ENCODE measurements at places on chromosomes 1 and 21.

DNA sequence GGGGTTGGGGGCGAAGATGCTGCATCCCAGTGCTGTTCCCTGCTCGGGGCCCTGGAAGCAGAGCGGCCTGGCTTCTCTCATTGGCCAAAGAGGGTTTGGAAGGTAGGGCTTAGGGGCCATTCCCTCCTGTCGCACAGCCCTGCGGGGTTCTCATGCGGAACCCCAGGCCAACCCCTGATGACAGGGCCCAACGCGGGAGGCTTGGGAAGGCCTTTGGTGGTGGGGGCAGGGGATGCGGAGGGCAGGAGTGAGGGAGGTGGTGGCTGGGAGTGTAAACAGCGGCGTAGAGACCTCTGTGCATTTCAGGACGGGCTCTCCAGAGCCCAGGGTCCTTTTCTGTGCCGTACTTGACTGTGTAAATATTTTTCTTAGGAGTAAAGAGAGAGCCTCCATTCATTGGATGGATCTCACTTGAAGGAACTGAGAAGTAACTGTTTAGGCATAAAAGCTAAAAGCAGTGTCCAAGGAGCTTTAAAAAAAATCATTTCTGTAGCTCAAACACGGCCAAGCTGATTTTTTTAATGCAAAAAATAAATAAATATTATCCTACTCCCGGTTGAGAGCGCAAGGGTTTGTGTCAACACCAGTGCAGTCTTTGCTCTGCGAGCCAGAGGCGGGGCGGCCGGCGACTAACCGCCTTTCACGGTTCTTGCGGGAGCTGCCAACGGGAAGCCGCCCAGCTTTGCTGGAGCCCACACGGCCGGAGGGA is 169.1 kb downstream of the PRDM16 start:
- DNase-seq: no peak

- peak; percentile 82 for DNase-seq
Observed at GRCh38 chr1:212950243-212951125, at the start of gene VASH2. VASH2 (plus strand) TSS chr1:212950541; CDS start chr1:212951543, 1,002 bp downstream.

DNA sequence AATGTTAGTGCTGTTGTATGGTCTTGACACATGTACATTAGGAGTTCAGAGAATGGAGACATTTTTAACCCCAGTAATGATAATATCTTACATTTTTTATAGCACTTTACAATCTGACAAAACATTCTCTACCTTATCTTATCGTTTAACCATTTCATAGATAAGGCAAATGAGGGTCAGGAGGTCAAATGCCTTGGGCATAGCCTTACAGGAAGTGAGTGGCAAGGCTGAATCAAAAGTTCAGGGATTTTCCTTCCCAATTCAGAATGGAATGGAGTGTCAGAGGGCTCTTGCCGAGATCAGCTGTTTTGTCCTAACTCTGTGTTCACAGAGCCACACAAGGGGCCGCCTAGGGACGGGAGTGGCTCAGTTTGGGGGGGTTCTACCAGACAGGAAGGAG is 57.6 kb upstream of the AK4 start:
- no peak for DNase-seq

DNA sequence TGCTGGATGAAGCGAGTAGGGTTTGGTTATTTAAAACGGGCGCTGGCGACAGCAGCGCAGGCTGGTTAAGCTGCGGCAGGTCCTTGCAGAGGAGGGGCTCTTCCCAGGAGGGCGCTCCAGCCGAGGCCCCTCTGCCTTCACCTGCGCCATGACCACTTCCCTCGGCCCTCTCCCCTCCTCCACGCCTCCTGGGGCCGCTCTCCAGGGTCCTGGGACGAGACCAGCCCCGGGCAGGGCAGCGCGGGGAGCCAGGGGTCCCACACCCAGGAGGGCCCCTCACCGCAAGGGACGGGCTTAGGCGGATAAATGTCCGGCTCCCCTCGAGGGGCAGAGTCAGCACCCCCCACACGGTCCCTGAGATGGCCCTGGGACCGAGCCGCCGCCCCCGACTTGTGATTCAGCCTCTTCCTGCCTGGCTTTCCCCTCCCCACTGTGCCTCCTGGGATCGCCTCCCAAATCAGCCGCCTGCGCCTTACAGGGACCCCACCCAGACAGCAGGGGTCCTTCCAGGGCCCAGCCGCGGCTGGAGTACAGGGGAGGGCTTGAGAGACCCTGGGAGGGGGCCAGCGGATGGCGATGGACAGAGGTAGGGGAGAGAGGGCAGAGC is 380.7 kb downstream of the MATN1 start:
- DNase-seq: no peak

DNA sequence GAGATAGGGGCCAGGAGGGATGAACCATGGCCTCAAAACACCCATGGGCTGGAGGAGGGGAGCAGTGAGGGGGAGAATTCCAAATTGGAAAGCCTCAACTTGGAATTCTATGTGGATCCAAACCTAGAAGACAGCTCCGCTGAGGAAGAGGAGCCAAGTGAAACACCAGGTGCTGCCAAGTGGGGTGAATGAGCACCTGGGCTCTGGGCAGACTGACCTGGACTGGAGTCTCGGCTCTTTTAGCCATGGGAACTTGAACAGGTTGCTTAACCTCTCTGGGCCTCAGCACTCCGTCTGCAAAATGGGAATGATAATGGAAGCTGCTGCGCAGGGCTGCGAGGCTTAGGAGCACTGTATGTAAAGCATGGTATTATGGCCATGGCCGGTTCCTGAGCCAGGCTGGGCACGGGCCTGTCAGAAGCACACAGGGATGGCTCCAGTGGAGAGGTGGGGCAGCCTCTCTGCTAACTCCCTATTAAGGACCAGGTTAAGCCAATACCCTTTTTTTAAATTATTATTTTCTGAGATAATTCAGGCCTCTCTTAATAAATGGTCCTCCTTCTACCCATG is 81.5 kb downstream of the SYT2 start:
- DNase-seq: no peak

GRCh38 chr1:78061825-78062523 is 16.2 kb downstream of the GIPC2 start:
- peak; percentile 95 for DNase-seq

GRCh38 chr1:153344718-153345025 is 4.0 kb downstream of the PGLYRP4 start:
- DNase-seq: no peak

DNA sequence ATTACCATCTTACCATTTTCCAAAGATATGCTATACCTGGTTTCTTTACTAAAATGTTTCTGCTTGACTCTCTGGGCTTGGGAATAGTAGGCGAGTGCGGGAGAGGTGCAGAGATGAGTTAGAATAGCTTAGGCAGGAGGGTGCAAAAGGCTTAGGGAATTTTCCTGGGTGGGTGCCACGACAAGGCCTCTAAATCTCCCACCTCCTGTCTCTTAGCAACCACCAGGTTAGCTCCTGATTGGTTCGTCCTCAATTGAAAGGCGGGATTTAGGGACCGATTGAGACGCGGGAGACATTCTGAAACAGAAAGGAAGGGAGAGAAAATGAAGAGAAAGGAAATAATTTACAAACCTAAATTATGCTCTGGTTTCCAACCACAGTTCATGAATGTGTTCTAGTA is 3.1 kb downstream of the ACKR1 start:
- no peak for DNase-seq

- DNase-seq: no peak
Observed at GRCh38 chr21:45414396-45415187, 9.6 kb downstream of the COL18A1 start.

- no peak for DNase-seq
Observed at GRCh38 chr1:230902349-230902923, 34.1 kb upstream of the C1orf198 start.

DNA sequence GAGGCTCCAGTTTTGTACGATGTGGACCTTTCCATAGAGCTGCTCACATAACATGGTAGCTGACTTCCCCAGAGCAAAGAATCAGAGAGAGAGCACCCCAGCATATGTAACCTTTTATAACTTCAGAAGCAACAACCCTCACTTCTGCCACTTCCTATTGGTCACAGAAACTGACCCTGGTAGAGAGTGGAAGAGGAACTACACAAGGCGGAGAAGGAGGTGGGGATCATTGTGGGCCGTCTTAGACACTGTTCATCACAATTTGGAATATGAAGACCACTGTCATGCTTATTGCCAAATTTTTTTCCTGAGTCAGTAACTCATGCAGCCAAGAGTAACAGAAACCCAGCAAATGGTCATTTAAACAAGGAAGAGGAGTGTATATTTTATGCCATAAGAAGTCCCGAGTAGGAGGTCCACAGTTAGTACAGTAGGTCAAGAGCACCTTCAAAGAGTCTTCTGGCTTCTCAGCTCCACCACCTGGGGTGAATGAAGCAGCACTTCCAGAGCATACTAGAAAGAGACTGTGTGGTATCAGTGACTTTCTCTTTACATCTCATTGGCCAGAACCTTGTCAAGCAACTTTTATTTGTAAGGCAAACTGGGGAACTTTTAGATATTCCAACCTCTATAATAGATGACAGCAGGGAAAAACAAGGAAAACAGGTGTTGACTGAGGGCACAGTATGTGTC is 71.8 kb downstream of the ODF2L start:
- DNase-seq: no peak

DNA sequence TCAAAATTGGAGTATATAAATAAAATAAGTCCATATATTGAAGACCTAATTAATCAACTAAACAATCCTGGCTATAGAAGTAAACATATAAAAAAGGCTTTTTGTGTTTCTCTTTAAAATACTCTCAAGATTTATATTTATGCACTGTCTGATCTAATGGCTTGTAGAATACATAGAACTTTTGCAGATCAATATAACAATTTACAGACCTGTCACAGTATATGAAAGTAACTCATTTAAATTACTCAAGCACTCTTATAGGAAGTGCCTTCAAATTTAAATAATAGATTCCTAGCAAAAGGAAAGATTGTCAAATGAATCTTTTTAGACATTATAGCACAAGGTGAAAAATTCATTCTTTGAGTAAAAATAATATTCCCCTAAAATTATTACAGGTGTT is 615.8 kb upstream of the RGS18 start:
- DNase-seq: no peak

GRCh38 chr1:37486680-37487618 is 12.6 kb downstream of the ZC3H12A start:
- peak; percentile 66 for DNase-seq

All from astrocyte of the spinal cord (primary cell).